Activated T-cell treated with anti-CD3 and anti-CD28 coated beads, Interleukin-2, amount 50 U/mL, for 24 hours (primary cell): ENCODE measurements at places on chromosomes 6 and 20.

- DNase-seq = no peak
These were observed 603.4 kb downstream of the MMUT start for GRCh38 chr6:48859562-48860123.

- DNase-seq = no peak
These were observed 380.3 kb downstream of the ARHGAP18 start for GRCh38 chr6:129329678-129330077.

- no peak for DNase-seq
These were observed 61.9 kb upstream of the NRSN1 start for GRCh38 chr6:24064106-24064505.

DNA sequence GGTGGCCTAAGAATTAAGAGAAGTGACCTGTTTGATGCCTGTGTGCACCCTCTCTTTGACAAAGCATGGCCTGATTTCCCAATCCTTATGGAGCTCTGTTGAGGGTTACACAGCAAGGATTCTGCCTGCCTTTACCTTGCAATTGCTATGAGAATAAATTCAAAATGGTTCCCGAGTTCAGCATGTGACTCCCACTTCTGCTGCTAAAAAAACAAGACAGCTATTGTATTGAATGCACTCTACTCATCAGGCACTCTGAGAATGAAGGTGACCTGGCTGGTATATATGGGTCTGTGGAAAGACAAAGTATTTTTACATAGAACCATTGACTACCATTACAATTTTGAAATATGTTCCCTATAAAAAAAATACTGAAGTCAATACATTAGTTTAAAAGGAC is 190.3 kb downstream of the ATXN1 start:
- DNase-seq = no peak

DNA sequence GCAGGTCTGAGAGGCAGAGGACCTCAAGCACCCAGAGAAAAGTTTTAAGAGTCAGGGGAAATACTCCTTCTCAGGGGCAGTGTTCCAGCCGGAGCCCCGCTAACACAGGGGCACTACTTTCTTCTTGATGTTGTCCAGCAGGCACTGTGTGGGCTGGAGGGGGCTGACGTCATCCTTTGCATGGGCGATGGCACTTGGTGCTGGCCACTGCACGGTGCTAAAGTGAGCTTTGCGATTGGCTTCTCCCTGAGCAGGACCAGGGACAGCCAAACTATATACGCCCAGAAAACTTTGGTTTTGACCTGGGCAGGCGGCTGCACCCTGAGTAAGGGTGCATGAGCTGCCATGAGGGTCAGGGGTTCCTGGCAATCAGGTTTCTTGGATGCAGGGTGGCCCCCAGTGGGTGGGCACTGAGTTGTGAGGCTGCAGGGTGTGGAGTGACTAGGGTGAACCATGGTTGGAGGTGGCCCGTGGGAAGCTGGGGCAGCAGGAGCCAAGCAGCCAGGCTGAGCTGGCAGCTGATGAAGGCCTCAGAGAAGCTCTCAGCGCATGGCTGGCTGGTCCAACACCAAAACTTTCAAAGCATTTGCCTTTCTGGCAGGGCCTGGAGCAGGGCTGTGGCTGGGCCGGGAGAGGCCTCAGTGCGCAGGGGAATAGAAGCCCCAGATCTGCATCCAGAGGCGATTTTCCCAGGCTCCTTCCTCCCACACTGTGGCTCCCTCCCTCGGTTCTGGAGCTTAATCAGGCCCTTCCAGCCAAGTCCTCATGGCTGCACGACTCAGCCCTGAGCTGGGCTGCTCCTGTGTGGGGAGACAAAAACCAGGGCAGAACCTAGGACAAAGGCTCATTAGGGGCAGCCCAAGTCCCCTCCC is 18.3 kb downstream of the MRPS18A start:
- no peak for DNase-seq

- DNase-seq = no peak
These were observed 433.9 kb upstream of the MAP3K7 start for GRCh38 chr6:91020744-91021143.

DNA sequence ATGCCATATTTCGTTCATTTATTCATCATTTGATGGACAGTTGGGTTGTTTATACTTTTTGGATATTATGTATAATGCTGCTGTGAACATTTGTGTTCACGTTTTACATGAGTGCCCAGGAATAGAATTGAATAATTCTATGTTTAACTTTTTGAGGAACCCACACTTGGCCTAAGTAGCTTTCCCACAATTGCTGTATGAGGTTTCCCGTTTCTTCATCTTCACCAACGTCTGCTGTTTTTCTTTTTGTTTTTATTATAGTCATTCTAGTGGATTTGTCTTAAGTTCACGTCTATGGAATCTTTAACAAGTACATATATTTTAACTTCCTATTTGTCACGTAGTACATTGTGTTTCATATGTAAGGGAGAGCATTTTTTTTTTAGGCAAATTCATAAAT is 110.3 kb downstream of the JARID2 start:
- DNase-seq = no peak

DNA sequence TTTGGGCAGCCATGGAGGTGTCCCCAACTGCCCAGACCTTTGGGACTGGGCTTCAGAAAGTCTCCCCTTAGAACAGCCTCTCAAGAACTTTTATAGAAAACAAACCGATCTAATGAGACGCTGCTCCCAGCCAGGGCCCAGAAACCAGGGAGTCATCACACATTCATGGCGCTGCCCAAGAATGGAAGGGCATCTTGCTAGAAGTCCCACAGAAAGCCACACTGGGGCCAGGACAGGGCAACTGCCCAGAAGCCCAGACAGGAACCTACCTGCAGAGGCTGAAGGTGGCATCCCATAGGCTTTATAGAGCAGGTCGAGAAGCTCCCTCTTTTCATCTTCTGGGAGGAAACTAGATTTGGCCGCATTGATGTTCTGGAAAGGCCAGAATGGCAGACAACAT is 31.5 kb downstream of the ADA start:
- no peak for DNase-seq

GRCh38 chr6:46903175-46903574 is 18.6 kb downstream of the ADGRF5 start:
- DNase-seq = no peak

DNA sequence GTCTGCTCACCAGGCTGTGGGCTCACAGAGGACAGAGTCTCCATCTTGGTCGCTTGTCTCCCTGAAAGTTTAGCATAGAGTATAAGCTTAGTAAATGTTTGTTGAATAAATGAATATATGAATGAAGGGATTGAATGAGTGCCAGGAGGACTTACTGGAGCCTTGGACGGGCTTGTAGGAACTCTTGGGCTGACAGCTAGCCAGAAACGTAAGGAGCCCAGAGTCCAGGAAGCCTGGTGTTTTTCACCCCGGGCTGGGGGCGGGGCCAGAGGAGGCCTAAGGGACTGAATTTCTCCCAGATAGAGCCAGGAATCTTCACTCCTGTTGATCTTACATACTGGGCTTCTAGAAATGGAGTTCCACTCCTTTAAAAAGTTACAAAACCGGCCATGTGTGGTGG is 68.5 kb upstream of the SRSF6 start:
- DNase-seq = no peak
